ENCODE measurements at places on chromosomes 3 and 15.

DNA sequence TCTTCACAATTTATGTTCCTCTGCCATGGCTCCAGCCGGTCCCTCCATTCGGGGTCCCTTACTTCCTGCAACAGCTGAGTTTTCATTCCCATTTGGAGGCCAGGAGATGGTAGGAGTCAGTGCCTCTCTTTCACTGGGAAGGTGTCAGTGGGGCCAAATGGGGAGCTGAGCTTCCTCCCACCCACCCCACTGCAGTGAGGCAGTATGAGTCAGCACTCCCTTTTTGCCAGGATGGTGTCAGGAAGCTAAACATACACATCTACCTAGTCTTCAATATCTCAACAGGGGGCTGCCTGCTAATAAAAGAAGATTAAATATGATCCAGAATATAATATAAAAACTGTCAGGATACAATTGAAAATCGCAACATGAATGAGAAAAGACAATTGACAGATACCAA is 12.7 kb upstream of the ACTC1 start:
- no peaks in the 10 kb centered on the region for H3K4me1 ChIP-seq
- no peak overlapping the region for H3K27ac ChIP-seq
- no peaks in the 10 kb centered on the region for H3K36me3 ChIP-seq
- H3K27me3 ChIP-seq = no peaks in the 10 kb centered on the region
- H3K4me3 ChIP-seq = no peak overlapping the region
- no peak for DNase-seq

DNA sequence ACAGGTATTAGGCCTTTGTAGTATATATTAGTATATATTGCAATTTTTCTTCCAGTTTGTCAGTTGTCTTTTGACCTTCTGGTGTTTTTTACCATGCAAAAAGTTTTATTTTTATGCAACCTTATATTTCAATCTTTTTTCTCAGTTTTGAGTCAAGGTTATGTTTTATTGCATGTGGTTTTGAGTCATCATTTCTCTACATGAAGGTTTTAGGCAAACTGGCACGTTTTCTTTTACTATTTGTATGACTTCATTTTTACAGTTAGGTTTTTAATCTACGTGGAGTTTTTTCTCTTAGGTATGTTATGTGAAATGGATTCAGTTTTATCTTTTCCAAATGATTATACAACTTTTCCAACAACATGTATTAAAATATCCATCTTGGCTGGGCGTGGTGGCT is 36.8 kb upstream of the TCAIM start:
- H3K4me1 ChIP-seq = no peaks in the 10 kb centered on the region
- no peak overlapping the region for H3K4me3 ChIP-seq
- DNase-seq = no peak
- H3K27ac ChIP-seq = no peak overlapping the region
- H3K27me3 ChIP-seq = no peaks in the 10 kb centered on the region
- no peaks in the 10 kb centered on the region for H3K36me3 ChIP-seq

- DNase-seq = no peak
- H3K4me3 ChIP-seq = no peak overlapping the region
- H3K36me3 ChIP-seq = no peaks in the 10 kb centered on the region
- H3K27ac ChIP-seq = no peak overlapping the region
- H3K27me3 ChIP-seq = no peaks in the 10 kb centered on the region
These were observed 181.7 kb downstream of the BBX start for GRCh38 chr3:107704477-107704876.

GRCh38 chr15:60392601-60392985 is 5.2 kb downstream of the ANXA2 start:
- DNase-seq = no peak
- no peaks in the 10 kb centered on the region for H3K27me3 ChIP-seq
- H3K27ac ChIP-seq = no peak overlapping the region
- no peaks in the 10 kb centered on the region for H3K36me3 ChIP-seq

- H3K4me1 ChIP-seq = peaks cover 6% of the 10 kb centered on the region
- no peaks in the 10 kb centered on the region for H3K27me3 ChIP-seq
- H3K27ac ChIP-seq = no peak overlapping the region
These were observed 28.9 kb upstream of the BHLHE40 start for GRCh38 chr3:4950351-4950784.

GRCh38 chr3:135136361-135137100 is 341.5 kb downstream of the EPHB1 start:
- H3K27me3 ChIP-seq = no peaks in the 10 kb centered on the region
- H3K36me3 ChIP-seq = no peaks in the 10 kb centered on the region
- H3K27ac ChIP-seq = no peak overlapping the region
- DNase-seq = no peak

DNA sequence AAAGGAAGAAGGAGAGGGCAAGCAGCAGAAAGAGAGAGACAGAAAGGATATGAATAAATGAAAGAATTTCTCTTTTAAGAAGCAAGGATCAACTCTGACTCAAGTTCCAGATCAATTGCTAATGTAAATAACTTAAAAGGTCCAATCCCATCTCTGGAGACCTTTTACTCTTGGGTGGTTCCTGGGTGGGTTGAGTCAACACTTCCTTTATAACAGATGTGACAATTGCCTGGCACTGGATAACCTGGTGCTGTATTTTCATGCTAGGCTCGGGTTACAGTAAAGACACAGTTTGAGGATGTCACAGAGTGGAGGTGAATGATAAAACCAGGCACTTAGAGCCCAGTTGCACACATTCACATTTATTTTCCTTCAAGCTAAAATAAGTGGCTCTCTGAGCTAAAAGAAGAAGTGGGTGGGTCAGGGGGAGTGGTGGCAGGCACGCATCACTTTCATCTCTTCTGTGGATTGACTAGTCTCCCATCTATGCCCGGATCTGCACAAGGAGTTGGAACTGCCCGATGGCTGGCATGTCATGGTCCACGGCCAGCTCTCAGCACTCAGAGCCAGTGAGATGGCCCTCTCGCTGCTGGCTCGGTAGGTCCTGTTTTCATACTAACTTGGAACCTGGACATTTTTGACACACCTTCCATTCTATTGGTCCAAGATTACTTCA is 465.8 kb downstream of the FOXP1 start:
- peaks cover 12% of the 10 kb centered on the region for H3K4me1 ChIP-seq
- H3K27ac ChIP-seq = no peak overlapping the region
- H3K36me3 ChIP-seq = no peaks in the 10 kb centered on the region
- no peak for DNase-seq
- no peak overlapping the region for H3K4me3 ChIP-seq

- DNase-seq = no peak
- H3K4me1 ChIP-seq = no peaks in the 10 kb centered on the region
- no peaks in the 10 kb centered on the region for H3K27me3 ChIP-seq
- no peaks in the 10 kb centered on the region for H3K36me3 ChIP-seq
- no peak overlapping the region for H3K4me3 ChIP-seq
- H3K27ac ChIP-seq = no peak overlapping the region
These were observed 1357.7 kb downstream of the ROBO1 start for GRCh38 chr3:78410077-78410476.
